ENCODE measurements at places on chromosomes 16 and 17.

DNA sequence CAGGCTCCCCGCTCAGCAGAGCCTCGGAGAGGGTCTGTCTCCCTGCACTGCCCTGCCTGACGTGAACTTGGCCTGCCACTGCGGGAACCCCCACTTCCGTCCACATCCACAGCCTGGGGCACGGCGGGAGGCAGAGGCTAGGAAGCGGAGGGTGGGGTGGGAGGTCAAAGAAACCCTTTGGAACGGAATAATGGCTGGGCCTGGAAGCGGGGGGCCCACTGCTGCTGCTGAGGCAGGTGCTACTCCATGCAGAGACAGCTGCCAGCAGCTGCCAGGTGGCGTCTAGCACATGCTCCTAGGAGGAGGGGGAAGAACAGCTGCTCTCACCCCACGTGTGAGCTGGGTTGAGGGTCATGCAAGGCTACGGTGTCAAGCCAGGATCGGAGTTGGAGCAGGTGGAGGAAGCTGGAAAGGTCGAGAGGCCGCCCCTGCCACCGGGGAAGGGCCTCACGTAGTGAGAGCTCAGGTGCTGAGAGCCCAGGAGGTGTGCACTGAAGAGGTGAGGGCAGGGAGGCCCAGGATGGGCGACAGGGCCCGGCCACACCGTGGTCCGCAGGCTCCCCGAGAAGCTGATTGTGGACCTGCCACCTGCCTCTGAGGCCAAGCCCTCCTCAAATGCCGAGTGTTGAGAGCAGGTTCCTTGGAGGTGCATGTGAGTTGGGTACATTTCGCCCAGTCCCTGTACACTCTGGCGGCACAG lies 9.8 kb downstream of the FSCN2 start:
- DNase-seq: no peak

DNA sequence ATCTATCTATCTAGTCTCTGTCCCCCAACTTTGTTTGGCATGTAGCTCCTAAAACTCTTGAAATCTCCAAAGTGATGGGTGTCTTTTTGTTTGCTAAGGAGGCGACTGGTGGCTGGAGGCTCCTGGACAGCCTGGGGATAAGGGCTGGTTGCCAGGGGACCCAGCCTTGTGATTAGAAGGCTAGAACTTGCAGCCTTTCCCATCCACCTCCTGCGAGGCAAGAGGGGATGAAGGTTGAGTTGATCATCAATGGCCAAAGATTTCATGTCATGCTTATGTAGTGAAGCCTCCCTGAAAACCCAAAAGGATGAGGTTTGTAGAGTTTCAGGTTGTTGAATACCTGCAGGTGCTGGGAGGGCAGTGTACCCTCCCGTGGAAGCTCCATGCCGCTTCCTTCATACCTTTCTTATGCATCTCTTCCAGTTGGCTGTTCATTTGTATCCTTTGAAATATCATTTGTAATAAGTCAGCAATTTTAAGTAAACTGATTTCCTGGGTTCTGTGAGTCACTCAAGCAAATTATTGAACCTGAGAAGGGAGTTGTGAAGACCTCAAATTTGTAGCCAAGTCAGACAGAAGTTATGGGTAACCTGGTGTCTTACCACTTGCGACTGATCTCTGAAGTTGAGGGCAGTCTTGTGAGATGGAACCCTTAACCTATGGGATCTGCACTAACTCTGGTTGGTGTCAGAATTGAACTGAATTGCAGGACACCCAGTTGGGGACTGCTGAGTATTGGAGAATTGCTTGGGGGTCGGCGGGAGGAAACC lies 202.4 kb downstream of the SEC14L1 start:
- DNase-seq: peak; percentile 23

DNA sequence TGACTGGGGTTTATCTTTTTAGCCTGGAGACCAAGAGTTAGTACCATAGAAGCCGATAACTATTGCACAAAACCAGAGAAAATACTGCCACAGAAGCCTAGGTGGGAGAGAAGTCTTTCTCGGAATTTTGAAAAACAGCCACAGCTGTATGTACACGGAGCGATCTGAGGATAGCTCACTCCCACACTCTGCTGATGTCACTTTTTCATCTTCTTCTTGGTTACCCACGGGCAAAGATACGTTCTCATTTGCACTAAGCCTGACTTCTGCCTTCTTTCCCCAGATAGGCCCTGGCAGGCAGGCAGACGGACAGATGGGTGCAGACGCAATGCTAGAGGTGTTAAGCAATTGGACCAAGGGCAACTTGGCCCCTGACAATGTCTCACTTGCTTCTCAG lies 9.1 kb upstream of the CBX4 start:
- no peak for DNase-seq

DNA sequence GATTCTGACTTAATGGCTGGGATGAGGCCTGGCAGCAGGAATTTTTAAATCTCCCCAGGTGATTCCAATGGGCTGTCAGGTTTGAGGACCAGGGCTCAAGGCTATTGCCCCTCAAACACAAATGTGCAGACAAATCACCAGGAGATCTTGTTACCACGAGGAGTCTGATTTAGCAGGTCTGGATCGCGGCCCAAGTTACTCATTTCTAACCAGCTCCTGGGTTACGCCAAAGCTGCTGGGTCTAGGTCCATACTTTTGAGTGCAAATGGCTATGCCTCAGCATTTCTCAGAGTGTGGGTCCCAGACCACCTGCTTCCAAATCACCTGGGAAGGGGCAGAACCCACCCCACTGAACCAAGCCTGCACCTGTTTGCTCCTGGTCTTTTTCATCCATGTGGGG lies 33.1 kb downstream of the CNGB1 start:
- DNase-seq: no peak

DNA sequence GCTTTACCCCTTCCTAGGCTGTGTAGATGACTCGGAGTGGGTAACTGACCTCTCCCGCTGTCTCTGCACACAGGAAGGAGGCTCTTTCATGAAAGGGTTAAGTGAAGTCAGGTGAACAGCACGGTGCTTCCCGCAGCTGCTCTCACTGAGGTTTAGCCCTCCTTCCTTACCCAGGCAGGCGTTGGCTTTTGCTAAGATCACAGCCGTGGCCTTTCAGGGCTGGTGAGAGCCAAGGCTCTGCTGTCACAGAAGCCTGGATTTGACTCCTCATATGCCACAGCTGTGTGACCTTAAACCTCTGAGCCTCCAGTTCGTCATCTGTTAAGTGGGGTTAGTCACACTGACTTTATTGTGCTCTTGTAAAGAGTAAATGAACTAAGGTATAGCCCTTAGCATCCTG lies 90.9 kb upstream of the PLCG2 start:
- DNase-seq: no peak

- DNase-seq: no peak
Observed at GRCh38 chr16:56422896-56423441, 2.4 kb downstream of the AMFR start.

Data from CD4-positive, alpha-beta T cell treated with Interleukin-10 for 1 hour (primary cell).